ENCODE measurements at places on chromosomes 4 and X.

DNA sequence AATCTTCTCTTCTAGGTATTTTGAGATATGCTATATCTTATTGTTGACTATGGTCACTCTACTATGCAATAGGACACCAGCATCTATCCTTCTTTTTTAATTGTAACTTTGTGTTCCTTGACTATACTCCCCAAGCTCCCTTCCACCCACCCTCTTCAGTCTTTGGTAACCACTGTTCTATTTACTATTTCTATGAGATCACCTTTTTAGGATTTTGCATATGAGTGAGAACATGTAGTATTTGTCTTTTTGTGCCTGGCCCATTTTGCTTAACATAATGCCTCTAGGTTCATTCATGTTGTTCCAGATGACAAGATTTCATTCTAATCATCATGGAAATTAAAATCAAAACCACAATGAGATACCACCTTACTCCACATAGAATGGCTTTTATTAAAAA lies 63.3 kb upstream of the BANK1 start:
- no peak for DNase-seq

GRCh38 chr4:76278583-76278982 lies 27.1 kb downstream of the FAM47E start:
- no peak for DNase-seq

DNA sequence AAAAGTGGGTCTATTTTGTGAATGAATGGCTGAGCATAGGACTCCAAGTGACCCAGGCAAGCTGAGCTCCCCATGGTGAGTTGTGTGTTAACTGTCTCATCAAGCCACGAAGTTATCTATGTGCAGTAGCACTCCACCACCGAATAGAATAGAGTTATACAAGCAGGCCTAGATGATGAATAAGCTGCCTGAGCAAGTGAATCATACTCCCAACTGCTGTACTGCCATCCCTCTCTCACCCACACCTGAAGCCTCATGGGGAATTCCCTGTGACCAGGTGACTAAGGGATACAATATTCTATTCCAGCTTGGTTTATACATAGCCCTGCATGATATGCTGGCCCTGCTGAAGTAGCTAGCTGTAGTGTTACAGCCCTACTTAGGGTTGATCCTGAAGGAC lies 38.7 kb downstream of the KDM5C start:
- no peak for DNase-seq

- no peak for DNase-seq
Observed at GRCh38 chrX:95427389-95427788, 1257.3 kb upstream of the DIAPH2 start.

DNA sequence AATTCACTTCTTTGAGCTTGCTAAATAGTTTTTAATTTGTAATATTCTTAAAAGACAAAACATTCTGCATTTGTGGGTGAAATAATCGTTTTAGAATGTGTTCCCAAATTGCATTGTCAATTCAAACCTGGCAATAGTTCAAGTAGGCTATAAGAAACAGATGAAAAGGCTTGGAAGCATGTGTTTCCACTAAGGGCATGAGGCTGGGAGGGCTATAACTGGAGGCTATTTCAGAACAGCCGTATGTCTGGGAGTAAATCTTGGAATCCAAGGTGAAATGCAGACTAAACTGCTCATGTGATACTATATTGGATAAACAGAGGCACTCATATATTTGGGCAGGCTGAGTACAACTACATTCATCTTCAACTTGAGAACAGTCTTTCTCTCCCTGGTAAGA lies 117.4 kb upstream of the GRPR start:
- no peak for DNase-seq

DNA sequence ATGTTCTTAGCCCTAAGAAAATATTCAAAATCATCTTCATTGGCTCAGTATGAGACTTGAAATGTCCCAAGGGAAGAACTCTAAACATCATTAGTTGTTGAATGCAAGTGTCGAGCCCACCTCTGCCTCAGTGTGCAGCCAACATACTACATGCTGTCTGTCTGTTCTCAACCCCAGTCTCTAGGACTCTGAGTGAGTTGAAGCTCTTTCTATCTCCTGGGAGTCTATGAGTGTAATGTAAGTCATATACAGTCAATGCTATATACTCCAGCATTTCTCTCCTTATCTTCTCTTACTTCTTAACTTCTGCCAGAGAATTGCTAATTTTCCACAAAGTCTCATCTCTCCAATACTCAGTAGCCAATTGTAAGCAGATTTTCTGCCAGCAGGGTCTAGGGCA lies 61.3 kb downstream of the SPATA18 start:
- DNase-seq = no peak

DNA sequence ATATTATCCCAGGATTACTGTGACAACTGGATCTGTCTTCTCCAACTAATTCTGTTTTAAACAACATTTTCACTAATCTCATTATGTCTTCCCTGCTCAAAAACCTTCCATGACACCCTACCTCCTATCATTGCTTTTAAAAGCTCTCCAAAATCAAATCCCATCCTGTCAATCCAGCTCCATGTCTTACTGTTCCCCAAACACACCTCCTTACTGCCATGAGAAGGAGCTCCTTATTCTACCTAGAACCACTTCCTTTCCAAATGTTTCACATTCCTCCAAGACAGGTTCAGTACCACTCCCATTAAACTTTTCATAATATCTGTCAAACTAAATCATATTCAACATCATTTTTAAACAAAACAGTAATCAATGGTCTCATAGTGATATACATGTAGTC lies 66.9 kb upstream of the WDR17 start:
- no peak for DNase-seq

GRCh38 chr4:186728631-186729271 lies 5.1 kb upstream of the FAT1 start:
- no peak for DNase-seq

DNA sequence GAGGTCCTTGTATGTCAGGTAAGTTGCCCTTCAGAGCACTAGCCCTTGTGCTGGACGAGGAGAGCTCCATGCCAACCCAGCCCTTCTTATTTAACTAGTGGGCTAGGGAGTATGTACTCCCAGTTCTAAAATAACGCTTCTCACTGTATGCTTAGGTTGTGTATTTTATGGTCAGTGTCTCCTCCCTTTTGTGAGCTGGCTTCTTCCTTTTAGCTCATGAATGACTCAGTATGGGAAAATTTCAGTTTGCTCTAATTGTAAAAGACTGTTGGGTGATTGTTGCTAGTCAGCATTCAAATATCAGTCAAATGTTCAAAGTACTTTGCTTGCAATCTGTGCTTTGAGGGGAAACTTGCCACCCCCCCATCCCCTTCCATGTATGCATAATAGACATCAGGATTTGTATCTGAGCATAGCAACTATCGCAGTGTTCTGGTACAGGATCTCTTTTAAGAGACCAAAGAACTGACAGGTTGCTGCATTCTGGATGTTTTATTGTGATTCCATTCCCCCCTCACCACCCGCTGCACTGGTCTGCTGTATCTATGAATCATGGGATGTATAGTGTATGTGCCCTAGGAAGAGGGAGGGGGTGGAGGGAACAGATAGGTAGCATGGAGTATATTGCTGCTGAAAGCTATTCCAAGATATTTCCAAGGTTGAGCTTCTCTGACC lies 34.7 kb downstream of the DLG3 start:
- no peak for DNase-seq

DNA sequence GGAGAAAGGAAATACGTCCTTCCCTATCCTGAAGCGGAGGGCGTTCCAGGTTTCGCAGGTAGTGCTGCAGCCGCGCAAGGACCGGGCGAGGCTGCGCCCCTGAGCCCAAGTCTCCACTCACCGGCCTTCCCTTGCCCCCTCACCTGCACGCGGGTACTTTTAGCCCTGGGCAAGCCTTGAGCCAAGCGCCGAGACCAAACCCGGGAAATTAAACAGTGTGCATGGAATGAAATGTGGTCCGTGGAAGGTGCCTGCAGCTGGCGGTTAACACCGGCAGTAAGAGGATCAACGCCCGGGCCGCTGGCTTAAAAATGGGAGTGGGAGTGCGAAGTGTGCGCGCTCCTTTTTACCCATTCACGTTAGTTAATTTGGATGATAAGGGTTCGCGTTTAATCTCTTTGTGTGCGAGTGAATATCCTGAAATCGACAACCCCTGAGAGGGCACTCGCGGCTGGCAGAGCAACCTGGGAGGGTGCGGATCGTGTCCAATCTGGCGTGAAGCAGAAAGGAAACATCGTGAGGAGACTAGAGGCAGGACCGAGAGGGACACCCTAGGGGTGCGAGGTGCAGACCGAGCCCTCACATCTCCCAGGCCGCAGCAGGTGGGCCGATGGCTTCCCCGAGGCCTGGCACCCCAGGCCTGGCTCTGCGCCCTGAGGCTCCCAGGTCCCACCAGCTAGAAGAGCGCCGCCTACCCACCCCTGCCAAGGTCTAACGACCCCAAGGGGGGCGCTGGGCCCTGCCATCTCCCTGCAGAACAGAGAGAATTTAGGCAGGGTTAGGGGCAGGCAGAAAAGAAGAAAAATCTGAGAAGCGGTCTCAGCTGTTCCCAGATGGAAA lies 2.0 kb upstream of the HELT start:
- no peak for DNase-seq

DNA sequence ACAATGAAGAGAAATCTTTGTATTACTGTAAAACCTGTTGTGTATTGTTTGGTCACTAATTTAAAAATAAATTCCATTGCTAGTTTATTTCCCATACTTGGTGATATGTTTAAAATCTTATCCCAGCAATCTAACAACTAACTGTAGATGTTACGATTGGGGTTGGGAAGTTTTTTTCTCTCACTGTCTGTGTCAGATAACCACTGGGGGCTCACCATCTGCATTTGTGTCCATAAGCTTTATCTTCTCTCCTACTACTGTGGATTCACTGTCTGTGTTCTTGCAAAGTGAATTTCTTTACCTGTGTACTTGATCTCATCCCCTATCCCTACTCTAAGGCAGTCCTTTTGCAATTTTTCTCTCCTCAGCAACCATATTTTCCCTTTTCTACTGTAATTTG lies 81.3 kb downstream of the STIM2 start:
- DNase-seq = no peak

DNA sequence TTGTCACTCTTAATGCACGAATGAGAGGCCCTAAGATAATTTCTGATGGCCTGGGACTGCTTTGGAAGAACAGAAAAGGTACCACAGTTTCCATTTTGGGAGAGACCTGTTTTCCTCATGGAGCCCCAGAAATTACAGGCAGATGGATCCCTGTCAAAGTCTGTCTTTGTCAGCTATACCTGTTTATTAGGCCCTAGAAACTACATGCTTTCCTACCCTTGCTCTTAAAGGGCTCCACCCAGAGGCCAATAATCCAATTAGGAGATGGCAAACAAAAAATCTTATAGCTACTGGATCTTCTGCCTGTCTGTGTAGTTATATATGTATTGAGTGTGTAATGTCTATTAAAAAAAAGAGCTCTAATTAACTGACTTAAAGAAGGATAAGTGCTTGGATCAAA lies 141.3 kb downstream of the NR3C2 start:
- no peak for DNase-seq

GRCh38 chr4:25962393-25962792 lies 48.4 kb downstream of the SMIM20 start:
- DNase-seq = no peak

GRCh38 chr4:4390515-4391240 lies 3.8 kb downstream of the NSG1 start:
- DNase-seq = no peak

DNA sequence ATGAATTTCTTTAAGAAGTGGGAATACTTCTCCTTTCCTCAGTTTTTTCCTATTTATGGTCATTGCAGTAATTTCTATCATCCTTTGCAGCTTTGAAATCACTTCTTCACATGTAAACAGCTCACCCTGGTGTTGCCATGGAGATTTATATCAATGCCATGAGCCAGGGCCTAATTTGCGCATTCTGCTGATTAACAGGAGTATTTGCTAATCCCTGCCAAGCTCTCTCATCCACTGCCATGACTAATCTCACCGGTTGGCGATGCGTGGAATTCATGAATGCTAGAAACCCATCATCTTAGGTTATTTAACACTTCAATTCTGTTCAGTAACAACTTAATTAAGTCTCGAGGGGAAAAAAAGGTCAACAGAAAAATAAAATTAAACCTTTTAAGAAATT lies 11.8 kb upstream of the FGF13 start:
- no peak for DNase-seq

DNA sequence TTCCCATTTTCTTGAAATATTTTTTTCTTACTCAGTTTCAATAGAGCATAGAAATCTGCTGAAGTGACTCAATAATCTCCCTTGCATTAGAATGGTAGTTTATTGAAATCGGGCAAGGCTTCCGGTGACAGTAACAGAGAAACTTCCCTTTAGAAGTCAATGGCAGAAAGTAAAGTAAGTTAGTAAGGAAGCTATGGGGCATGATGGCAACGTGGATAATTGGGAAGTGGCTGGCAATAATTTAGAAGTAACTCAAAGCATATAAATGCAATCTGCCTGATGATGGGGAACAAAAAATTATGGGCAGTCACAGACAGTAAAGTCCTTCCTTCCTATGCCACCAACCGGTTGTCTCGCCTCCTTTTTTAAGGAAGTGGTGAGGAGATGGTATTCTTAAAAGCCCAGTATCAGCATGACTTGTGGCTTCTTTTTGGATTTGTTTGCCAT lies 7.6 kb downstream of the CYBB start:
- no peak for DNase-seq

- DNase-seq = no peak
Observed at GRCh38 chr4:80806472-80806871, 224.0 kb upstream of the BMP3 start.

- no peak for DNase-seq
Observed at GRCh38 chr4:176964116-176964691, 171.5 kb upstream of the VEGFC start.

DNA sequence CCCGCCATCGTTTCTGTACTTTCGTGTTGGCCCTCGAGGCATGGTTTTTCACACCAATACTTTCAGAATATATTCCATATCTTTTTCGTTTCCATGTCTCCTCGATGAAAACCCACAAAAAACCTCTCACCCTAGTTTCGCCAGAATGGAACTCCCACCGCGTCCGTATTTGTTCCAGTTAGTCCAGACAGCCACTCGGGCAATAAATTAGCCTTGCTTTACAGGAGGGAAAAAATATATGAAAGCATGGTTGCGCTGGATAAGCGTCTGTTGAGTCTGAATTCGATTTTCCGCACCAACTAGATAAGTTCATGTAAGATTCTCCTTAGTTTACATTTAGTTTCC lies 550 bp upstream of the CHM start:
- DNase-seq = no peak

- DNase-seq = no peak
Observed at GRCh38 chrX:18047491-18047890, 173.2 kb downstream of the BEND2 start.

DNA sequence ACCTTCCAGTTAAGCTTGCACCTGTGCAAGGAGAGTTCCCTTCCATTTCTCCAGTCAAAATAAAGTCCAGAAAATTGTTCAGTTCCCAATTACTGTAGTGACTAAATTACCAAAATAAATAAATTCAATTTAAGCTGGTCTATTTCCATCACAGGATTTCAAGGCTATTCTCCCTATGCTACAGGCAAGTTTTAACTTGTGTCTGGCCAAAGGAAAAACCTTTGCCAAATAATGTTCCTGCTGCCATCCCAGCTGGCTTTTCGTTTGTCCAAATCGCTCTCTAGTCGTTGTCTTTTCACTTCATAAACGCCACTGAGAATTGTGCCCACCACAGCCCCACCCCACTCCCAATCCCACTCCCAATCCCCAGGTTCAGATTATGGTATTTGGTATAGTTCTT lies 2.4 kb downstream of the KCTD8 start:
- DNase-seq = no peak

GRCh38 chr4:27145597-27145996 lies 285.0 kb downstream of the STIM2 start:
- no peak for DNase-seq

Data from Peyer's patch (tissue), 4 donors.